ENCODE measurements at places on chromosomes 5 and 9.

DNA sequence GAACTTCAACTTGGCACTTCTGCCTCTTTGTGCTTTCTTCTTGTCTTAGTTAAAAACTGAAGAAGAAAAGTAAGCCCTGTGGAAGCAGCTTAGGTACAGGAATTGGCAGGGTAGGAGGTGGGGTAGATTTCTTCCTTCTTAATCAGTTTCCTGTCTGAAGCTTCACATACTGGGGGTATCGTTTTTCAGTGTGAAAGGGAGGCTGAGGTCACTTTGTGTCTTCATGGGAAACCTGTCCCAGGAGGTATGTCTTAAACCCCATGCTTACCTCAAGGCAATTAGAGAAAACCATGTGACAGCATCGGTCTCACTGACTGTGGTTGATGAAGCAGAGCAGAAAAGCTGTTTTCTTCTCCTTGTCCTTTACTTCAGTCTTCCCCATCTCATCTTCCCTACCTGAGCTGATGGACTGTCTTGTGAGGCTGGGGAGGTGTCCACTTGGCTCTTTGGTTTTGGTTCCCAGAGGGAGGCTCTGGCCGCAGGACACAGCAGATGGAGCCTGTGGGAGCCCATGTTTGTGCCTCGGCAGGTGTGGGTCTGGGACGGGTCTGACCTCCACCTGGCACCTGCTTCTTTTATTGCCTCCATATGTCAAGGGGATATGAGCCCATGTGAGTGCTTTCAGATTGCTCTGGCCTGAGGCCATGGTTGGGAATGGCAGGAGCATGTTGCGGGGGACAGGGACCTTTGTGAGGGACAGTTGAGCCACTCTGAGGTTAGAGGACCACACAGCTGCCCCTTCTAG lies 47.0 kb downstream of the SH3GL2 start:
- DNase-seq = no peak

GRCh38 chr5:160166069-160166972 lies 47.1 kb upstream of the PWWP2A start:
- no peak for DNase-seq

GRCh38 chr9:126558051-126558665 lies 55.6 kb upstream of the LMX1B start:
- DNase-seq = no peak

- DNase-seq = no peak
Measured at GRCh38 chr5:110896901-110897300, 158.1 kb downstream of the SLC25A46 start.

- DNase-seq = no peak
Measured at GRCh38 chr5:11148810-11149539, 387.9 kb upstream of the DAP start.

All from amygdala (tissue), 56 donors.